Fibroblast of upper back skin (primary cell): ENCODE measurements at places on chromosomes 3 and 15.

DNA sequence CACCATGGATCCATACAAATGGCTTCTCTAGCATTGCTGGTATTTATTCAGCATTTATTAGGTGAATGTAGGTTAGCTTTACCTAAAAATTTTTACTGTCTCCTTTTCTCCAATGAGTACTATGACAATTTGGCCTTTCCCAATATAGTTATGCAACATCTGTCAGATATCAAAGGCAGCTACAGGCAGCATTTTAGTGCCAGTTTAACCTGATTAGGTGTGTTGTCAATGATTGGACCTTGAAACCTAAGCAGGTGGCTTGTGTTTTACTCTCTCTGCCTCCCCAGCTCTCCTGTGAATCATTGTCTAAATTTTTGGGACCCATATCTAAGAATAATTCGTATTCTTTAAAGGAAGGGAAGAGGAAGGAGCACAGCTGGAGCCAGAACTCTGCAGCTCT is 228.9 kb downstream of the KBTBD8 start:
- DNase-seq = no peak

DNA sequence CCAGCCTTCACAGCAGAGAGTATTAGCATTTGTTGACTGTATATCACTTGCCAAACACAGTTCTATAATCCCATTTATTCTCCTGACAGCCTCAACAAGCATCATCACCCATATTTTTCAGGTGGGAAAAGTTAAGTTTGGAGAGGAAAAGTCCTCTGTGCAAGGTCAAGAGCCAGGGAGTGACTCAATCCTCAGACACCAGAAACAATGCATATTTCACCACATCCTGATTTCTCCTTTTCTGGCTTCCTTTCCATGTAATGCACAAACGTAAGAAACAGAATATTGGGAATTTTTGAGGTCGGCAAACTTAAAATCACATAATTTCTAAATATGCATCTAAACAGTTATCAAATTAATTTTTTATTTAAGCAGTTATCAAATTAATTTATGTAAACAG is 116.0 kb upstream of the GADL1 start:
- DNase-seq = peak; percentile 82

GRCh38 chr15:74343797-74344127 is 23.7 kb downstream of the CYP11A1 start:
- no peak for DNase-seq

- peak; percentile 68 for DNase-seq
These were observed 540 bp downstream of the CCDC80 start for GRCh38 chr3:112640276-112640929.

GRCh38 chr3:65153850-65154512 is 466.2 kb upstream of the ADAMTS9 start:
- no peak for DNase-seq

DNA sequence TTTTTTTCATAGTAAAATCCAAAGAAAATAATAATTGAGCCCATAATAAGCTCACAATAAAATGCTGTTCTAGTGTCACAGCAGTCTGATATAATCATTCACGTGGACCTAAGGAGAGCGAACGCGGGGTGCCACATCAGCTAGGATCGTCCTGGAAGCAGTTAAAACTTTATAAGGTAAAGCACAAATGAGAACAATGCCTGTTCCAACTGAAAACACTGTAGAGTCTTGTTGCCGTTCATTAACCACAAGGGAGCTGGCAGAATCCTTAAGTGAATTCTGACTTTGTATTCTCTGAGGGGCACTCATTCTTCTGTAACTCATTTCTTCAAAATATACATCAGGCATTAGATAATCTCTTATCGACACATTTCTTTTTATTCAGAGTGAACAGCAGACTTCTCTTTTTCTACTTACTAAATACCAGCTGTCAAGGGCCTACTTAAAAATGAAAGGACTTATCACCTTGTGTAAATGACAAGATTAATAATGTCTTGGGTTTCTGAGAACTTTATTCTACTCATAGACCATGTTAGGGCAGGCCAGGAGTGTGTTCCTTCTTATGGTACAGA is 524.6 kb downstream of the MECOM start:
- no peak for DNase-seq

GRCh38 chr3:120506828-120507774 is 56.3 kb upstream of the FSTL1 start:
- peak; percentile 77 for DNase-seq

- no peak for DNase-seq
These were observed 1135.7 kb downstream of the IGSF11 start for GRCh38 chr3:117898722-117899522.

GRCh38 chr15:77722759-77723460 is 90.2 kb upstream of the LINGO1 start:
- DNase-seq = no peak

- DNase-seq = no peak
These were observed 10.3 kb upstream of the ARGFX start for GRCh38 chr3:121557426-121557934.

GRCh38 chr3:110929816-110930215 is 141.8 kb upstream of the NECTIN3 start:
- DNase-seq = peak; percentile 23

GRCh38 chr15:40307421-40308211 is at the start of gene PLCB2:
Gene PLCB2 (minus strand): TSS chr15:40307935. CDS start chr15:40307672, 263 bp downstream.
- DNase-seq = no peak

GRCh38 chr3:161557445-161558150 is 61.0 kb downstream of the OTOL1 start:
- DNase-seq = no peak

DNA sequence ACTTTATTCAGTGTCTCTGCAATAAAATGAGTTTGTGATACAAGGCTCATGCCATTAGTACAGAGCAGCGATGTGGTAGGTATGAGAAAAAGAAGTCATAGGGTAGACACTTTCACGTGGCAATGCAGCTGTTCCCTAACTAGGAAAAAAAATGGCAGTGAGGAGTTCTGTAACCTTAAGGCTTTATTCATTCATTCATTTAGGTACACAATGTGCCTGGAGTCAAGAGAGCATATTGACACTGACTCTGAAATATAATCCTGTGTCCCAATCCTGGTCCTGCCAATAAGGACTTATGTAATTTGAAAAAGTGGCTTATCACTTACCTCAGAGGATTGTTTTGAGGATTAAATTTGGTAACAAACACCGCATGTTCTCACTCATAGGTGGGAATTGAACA is 173.0 kb upstream of the AZI2 start:
- no peak for DNase-seq

DNA sequence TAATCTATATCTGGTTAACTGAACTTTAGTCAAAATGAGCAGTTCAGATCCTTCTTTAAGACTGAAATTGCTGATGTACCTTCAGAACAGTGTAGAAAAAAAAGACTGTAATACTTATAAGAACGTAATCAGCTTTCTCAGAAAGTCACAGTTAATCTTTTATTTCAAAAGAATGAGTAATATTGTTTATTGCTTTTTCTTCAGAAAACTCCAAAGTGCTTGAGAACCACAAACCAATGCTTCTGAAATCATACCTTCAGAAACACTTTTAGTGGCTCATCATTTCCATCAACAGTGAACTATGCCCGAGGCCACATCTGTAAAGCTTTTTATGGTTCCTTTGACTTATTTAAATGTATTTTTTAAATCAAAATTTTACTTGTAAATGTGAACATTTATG is 33.3 kb upstream of the CLASP2 start:
- no peak for DNase-seq

GRCh38 chr3:174285242-174285864 is 573.8 kb upstream of the NAALADL2 start:
- DNase-seq = no peak

GRCh38 chr3:151813799-151814198 is at the start of gene AADAC:
Gene AADAC (plus strand): TSS chr3:151814116. CDS start chr3:151814163, 47 bp downstream.
- DNase-seq = no peak

- DNase-seq = no peak
These were observed 5.1 kb upstream of the DNAH1 start for GRCh38 chr3:52310861-52311575.

GRCh38 chr3:43285644-43286043 is 696 bp upstream of the SNRK start:
- no peak for DNase-seq

DNA sequence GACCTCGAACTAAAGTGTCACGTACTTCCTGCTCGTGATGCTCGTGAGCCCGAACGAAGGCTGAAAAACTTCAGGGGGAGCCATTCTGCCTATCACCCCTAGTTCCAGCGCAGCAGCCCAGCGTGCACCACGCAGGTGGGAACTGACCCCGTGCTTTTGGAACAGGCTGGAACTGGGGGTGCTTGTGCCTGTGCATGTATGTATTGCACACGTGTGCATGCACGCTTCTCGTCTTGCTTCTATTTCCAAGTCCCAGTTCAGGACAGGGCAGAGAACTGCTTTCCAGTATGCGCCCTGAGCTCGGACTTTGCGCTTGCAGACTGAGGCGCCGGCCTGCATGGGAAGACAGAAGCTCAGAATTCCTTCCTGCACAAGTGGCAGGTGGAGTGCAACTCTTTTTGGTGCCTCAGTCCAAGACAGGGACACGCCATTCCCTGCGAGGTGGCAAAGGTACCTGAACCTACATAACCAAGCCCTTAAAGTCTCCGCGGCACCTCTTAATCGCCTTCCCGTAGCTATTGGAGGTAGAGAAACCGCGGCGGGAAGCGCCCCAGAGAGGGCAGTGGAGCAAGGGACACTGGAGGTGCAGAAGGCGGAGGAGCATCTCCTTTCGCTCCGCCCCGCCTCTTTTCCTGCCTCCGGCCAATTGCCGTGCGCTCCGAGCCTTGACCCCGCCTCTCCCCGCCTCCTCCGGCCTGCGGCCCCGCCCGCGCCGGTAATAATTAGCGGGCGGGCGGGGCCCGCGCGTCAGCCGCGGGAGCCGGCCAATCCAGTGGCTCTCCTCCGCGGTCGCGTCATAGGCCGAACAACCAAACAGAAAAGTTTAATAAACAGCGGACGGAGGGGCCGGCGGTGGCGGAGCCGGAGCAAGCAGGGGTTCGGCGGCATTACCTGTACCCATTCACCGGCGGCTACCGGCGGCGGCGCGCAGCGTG is at the start of gene ZFAND6:
ZFAND6 (plus strand) TSS at position 826 of the 935 bp plus-strand sequence. CDS start 60,669 bp downstream, outside the sequence.
- DNase-seq = peak; percentile 93

DNA sequence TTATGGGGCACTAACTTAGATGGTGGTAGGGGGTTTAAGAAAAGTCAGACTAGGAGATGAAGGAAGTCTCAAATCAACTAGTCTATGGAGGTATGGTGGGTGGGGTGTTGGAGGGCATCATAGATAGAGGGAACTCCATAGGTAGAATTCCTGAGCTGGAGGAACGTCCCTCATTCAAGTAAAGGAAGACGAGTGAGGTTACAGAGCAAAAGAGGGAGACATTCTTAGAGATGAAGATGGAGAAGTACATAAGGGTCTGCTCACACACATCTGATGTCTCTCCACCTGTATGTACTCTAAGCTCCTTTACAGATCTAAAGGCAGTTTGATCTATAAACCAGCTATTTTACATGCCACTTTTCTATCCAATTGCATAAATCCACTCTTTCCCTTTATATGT is 1.4 kb downstream of the PLSCR1 start:
- DNase-seq = no peak

DNA sequence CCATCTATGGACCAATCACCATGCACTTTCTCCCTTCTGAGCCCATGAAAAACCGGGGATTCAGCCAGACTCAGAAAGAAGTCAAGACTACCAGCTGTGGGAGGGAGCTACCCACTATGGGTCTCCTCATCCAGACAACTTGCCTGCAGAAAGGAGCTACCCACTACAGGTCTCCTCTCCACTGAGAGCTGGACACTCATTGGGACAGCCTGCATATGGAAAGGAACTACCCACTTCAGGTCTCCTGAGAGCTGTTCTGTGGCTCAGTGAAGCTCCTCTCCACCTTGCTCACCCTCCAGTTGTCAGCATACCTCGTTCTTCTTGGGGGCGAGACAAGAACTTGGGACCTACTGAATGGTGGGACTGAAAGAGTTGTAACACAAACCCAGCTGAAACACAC is 22.3 kb upstream of the ZBED2 start:
- no peak for DNase-seq

DNA sequence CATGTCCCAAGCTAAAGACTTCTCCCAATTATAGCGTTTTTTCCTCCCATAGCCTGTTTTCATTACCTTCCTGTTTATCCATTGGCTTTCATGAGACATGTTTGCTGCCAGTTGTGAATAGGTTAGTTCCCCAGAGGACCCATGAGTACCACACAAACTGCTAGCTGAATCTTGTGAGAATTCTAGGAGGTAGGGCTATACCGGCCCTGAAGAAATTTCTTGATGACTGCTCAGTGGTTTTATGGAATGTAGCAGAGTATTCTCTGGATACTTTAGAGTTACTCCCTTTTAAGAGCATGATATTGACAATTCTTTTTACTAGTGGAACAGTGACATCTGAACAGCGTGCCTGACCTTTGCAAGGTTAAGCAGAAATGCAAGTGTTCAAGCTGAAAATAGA is 210.4 kb downstream of the MCTP2 start:
- DNase-seq = no peak

DNA sequence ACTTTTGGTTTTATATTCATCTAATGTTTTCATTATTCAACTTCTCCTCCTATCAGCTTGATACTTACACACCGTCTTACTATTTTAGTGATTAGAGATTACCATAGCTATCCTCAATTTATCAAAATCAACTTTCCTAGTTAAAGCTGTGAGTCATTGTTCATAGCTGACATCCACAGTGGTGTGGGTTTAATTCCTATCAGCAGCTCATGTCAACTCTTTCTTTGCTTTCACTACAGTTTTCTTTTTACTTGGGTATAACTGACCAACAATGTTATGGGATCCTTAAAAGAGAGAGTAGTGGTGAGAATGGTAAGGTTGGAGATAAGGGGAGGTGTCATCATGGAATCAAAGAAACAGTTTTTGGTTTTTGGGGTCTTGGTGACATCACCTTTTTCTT is 112.7 kb downstream of the NFKBIZ start:
- DNase-seq = peak; percentile 49

GRCh38 chr3:141412087-141412935 is 44.0 kb downstream of the ZBTB38 start:
- peak; percentile 65 for DNase-seq

- DNase-seq = no peak
These were observed 519.3 kb upstream of the ARPP21 start for GRCh38 chr3:35120026-35120425.

- DNase-seq = peak; percentile 86
These were observed 150.3 kb downstream of the TNIK start for GRCh38 chr3:171309906-171310359.

- no peak for DNase-seq
These were observed 123.2 kb upstream of the BNIP2 start for GRCh38 chr15:59812250-59812870.

GRCh38 chr15:31331389-31331788 is 4.8 kb downstream of the KLF13 start:
- no peak for DNase-seq

- DNase-seq = no peak
These were observed 10.9 kb upstream of the SEC61A1 start for GRCh38 chr3:128041344-128041743.

DNA sequence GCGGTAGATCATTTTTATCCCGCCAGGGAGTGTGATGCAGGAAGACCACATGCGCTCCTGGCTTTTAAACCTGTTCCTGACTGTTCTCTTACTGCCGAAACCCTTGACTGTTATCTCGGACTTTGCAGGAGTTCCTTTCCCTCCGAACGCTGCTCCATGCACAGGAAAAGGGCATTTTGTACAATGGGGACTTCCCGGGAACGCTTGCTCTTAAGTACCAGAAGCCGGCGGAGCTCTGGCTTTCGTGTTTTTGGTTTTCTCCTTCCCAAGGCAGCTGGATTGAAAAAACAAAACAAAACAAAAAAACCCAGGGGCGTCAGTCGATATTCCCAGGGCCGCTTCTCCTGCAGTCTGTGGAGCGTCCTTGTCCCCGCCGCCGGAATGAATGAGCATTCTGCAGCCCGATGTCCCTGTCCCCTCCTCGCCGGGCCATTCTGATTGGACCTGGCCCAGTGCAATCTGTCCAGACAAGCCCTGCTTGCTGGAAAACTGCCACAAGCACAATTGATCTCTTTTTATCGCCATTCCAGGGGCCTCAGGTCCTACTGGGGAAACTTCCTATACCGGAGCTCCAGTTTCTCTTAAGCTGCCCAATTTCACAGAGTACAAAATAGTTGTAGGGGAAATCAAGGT is 44.8 kb downstream of the SLC6A1 start:
- DNase-seq = no peak
